ENCODE measurements at places on chromosomes 1 and 21. TPM values are rescaled to one million over a fixed set of nuclear protein-coding genes. Genes with fewer than 3 reads are reported as not detected.

GRCh38 chr1:222167111-222167510 is 380.8 kb downstream of the HHIPL2 start:
- DNase-seq: no peak

Gene ANKRD13C
- total RNA-seq: 30.1 TPM

DNA sequence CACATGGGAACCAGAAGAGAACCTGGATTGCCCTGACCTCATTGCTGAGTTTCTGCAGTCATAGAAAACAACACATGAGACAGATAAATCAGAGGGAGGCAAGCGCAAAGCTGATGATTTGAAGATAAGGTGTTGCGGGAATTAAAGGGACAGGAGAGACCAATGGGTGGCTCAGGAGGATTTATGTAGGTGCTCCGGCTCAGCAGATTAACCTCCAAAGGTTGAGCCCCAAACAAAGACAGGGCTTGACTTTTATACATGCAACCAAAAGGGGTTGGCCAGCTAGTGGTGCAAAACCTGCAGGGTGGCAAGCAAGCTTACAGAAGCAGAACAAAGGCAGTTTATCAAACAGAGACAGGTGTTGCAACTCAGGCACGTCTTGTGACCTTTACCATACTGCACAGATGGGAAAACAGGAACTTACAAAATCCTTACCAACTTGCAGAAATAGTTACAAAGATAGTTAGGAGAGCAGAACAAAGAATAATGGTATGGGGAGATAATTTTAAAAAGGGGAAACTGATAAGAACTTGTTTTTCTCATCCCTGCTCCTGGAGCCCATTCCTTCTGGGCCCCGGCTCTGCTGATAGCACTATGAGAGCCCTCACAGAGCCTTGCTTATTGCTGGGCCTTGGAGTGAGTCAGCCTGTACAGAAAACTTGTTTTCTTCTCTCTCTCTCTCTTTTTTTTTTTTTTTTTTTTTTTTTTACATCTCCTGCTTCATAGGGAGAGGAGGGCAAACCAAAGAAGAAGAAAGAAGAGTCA is 93.6 kb downstream of the SNRPE start:
- DNase-seq: no peak

DNA sequence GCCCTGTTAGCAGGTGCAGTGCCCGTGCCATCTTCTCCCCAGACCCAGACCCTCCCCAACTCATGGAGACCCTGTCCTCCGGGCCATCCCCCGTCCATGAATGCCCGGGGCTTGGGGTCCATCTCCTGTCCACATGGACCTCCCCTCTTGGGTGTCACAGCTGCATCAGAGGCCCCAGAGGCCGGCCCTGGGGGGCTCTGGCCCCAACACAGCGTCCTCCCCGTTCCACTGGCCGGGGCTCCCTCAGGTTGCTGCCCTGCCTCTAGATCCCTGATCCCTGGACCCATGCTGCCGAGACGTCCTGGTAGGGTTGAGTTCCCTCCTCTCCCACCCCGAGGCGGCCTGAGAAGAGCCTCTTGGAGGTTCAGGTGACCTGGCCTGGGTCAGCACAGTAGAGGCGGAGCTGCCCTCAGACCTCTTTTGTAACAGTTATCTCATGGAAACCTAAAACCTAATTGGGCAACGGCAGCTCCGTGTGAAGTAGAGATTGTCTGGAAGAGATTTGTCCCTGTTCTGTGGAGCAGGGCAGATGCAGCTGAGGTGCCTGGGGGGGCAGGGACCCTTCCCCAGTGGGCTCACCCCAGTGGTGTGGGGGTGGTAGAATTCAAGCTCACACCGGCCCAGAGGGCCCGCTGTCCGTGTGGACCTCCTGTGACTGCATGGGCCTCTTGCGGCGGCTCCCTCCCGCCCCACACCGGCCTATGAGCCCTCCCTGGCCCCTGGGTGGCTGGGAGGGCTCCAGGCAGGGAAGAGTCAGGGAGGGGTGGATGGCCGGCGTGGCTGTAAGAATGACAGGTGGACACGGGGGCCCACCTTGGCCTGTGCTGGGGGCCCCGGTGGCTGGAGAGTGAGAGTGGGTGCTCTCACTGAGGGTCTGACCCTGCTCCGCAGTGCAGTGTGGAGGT is 56.1 kb downstream of the SKI start:
- DNase-seq: no peak

Gene DMRTA2
- total RNA-seq: not detected

DNA sequence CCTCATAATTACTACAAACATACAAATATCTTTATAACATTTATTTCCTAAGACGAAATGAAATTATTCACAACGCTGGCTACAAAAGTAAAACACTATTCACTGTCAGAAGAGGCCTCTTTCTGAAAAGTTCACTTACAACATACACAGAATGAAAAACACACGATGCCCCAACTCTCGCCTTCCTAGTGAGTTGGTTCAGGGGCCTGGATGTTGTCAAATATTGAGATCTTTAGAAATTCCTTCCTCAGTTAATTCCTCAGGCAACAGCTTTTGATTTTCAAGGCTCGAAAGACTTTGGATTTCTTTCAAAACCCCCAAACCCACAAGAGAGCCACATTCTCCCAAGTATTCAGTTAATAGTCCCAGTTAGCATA is 14.2 kb upstream of the KCNE1 start:
- no peak for DNase-seq

- no peak for DNase-seq
Observed at GRCh38 chr1:201113451-201114244, 1.4 kb upstream of the CACNA1S start.

Gene LZIC
- 9.4 TPM for total RNA-seq

All from uterus (tissue), 4 donors.